ENCODE measurements at places on chromosomes 5 and 9.

DNA sequence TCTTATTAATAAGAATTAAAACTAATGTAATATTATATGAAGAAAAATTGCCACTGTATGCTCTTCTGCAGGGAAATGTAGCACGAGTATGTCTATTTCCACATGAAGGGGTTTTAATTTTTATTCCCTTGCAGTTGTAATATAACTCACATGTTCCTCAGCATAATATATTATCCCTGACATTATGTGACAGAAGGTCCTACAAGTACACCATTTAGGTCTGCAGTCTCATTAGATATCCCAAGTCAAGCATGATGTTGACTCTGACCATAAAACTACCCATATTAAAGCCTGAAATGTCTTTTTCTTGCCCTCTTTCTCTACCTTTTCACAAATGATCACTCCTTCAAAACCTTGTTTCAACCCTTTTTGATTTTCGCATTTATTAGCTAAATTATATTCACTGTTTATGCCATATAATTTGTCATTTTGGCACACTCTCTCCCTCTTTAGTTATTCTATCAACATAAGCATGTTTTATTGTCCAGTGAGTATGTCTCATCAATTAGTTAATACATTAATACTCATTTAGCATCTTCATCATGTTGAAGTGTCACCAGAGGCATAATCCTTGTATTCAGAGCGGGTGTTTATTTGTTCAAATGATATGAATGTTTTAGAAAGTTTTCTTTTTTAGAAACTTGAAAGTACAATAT, 532.8 kb downstream of the MAT2B start:
- no peak for DNase-seq

- no peak for DNase-seq
Measured at GRCh38 chr9:76090909-76091308, 200.4 kb downstream of the PCSK5 start.

DNA sequence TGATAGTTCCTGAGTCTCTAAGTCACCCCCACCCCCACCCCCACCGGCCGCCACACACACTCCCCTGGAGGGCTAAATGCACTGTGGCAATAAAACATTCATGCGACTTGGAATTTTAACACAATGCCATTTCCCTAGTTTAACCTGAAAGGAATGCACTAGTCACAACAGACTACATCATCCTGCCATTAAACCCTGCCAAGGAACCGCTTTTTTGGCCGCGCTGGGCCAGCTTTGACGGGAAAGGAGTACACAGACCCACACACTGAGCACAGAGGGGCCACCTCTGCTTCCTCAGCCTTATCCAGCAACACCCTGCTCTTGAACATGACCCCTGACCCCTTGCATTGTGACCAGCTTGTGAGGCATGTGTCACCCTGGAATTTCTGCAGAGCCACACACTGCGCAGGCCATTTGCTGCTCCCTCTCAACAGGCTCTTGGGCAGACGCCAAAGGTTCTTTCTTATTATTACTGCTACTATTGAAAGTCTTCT, 165.3 kb downstream of the BNC2 start:
- peak; percentile 98 for DNase-seq

- no peak for DNase-seq
Measured at GRCh38 chr5:59446356-59446755, 447.2 kb downstream of the PDE4D start.

- DNase-seq = no peak
Measured at GRCh38 chr5:141241496-141241895, 3.7 kb upstream of the PCDHB15 start.

GRCh38 chr5:138927979-138928378, 52.8 kb upstream of the LRRTM2 start:
- no peak for DNase-seq

DNA sequence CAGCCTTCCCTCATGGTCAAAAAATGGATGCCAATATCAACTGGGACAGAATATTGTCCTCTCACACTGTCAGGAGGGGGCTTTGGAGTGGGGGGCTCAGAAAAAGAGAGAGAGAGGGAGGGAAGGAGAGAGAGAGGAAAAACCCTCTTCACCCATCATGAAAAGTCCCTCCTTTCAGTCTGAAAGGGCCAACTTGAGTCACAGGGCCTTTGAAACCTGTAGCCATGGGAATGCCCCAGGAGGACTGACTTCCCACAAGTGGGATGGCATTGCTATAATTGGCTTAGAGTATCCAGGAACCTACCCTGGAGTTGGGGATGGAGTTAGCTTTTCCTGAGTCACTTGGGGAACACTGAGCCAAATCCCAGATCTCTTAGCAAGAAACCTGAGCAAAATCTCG, 41.2 kb downstream of the DNAJC21 start:
- no peak for DNase-seq

- DNase-seq = no peak
Measured at GRCh38 chr5:153952057-153952456, 86.7 kb downstream of the FAM114A2 start.
